ENCODE measurements at places on chromosomes 2 and 18.

DNA sequence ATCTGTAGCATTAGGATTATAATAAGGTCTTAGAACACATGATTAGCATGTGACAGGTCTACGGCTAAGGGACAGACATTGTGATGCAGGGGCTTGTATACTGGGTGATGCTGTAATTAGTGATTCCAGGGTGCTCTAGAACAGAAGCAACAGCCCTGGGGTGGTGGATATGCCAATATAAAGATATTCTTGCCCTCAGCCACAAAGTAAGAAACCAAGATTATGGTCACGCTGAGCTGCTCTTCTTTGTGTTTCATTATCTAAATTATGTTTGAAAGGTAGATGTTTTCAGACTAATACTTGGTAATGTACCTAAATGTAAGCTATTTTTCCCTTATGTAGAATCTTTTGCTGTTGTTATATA, 45.3 kb downstream of the FN1 start:
- H3K4me1 ChIP-seq = no peaks in the 10 kb centered on the region
- no peaks in the 10 kb centered on the region for H3K27me3 ChIP-seq
- no peak overlapping the region for H3K4me3 ChIP-seq
- DNase-seq = no peak
- no peak overlapping the region for H3K27ac ChIP-seq

GRCh38 chr18:54829856-54830255, 1.6 kb downstream of the RAB27B start:
- H3K4me1 ChIP-seq = no peaks in the 10 kb centered on the region
- H3K4me3 ChIP-seq = no peak overlapping the region
- H3K27me3 ChIP-seq = no peaks in the 10 kb centered on the region
- no peaks in the 10 kb centered on the region for H3K36me3 ChIP-seq
- H3K27ac ChIP-seq = no peak overlapping the region
- DNase-seq = no peak

GRCh38 chr18:24306201-24306600, 91.4 kb downstream of the OSBPL1A start:
- no peak for DNase-seq
- no peak overlapping the region for H3K27ac ChIP-seq
- H3K4me1 ChIP-seq = no peaks in the 10 kb centered on the region

GRCh38 chr18:54932472-54932871, 26.8 kb downstream of the CCDC68 start:
- H3K4me1 ChIP-seq = no peaks in the 10 kb centered on the region
- no peak overlapping the region for H3K27ac ChIP-seq
- DNase-seq = no peak
- no peak overlapping the region for H3K4me3 ChIP-seq
- H3K27me3 ChIP-seq = no peaks in the 10 kb centered on the region

- no peaks in the 10 kb centered on the region for H3K36me3 ChIP-seq
- H3K27ac ChIP-seq = no peak overlapping the region
- no peak overlapping the region for H3K4me3 ChIP-seq
- no peaks in the 10 kb centered on the region for H3K27me3 ChIP-seq
These were observed 321.3 kb upstream of the EPAS1 start for GRCh38 chr2:45975752-45976517.

- no peaks in the 10 kb centered on the region for H3K4me1 ChIP-seq
- H3K36me3 ChIP-seq = no peaks in the 10 kb centered on the region
- no peak for DNase-seq
- H3K4me3 ChIP-seq = no peak overlapping the region
- no peak overlapping the region for H3K27ac ChIP-seq
These were observed 2.8 kb downstream of the TMEM177 start for GRCh38 chr2:119681868-119682220.

- no peaks in the 10 kb centered on the region for H3K4me1 ChIP-seq
- no peaks in the 10 kb centered on the region for H3K27me3 ChIP-seq
- no peak overlapping the region for H3K27ac ChIP-seq
- H3K4me3 ChIP-seq = no peak overlapping the region
- DNase-seq = no peak
These were observed 62.9 kb upstream of the ASPRV1 start for GRCh38 chr2:70024284-70024683.

GRCh38 chr2:207733597-207734240, 22.3 kb downstream of the CCNYL1 start:
- H3K27ac ChIP-seq = no peak overlapping the region
- no peaks in the 10 kb centered on the region for H3K4me1 ChIP-seq
- H3K4me3 ChIP-seq = no peak overlapping the region
- H3K27me3 ChIP-seq = no peaks in the 10 kb centered on the region
- no peak for DNase-seq

DNA sequence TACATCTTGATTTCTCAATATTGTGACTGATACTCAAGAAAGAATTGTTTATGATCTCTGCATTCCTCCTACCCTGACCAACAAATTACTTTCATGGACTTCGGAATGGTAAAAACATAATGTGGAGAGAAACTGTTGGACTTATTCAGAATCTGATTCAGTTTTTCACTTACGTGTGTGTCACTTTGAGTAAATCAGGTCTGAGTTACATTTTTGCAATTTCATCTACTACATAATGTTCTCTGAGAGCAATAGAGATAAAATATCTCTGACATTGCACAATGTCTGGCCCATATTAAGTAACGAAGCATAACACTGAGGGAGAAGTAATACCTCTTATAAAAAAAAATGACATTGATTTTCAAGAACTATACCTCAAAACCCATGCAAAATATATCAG, 1337.9 kb upstream of the CHAC2 start:
- H3K27me3 ChIP-seq = no peaks in the 10 kb centered on the region
- H3K4me3 ChIP-seq = no peak overlapping the region
- no peak for DNase-seq
- H3K36me3 ChIP-seq = no peaks in the 10 kb centered on the region
- no peak overlapping the region for H3K27ac ChIP-seq

Data from Peyer's patch (tissue), 4 donors.